ENCODE measurements at places on chromosomes 4 and X.

- DNase-seq: no peak
Observed at GRCh38 chr4:87697945-87698344, 47.9 kb downstream of the DMP1 start.

GRCh38 chr4:14046642-14047041, 419.1 kb upstream of the BOD1L1 start:
- no peak for DNase-seq

DNA sequence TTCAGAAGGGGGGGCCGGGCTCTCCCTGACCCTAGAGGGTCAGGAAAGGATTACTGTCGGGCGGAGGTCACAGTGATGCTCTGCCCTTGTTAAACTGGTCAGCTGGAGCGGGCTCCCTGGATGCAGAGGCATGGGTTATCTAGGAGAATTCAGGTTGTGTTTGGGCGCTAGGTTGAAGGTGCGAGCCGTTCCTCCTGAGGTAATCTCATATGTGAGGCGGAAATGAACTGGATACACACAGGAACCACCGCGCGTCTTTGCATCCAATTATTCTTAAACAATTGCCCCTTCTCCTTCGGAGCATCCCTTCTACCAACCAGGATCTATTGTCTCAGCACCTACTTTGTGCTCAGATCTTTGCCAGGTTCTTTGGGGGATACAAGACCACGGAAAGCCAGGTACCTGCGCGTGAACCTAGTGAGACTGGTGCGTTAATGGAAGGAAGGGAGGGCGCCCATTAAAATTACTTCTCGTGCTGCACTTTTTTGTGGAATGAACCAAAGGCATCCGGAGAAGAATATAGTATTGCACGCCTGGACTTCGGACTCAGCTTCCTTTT, 28.4 kb downstream of the HAND2 start:
- no peak for DNase-seq

DNA sequence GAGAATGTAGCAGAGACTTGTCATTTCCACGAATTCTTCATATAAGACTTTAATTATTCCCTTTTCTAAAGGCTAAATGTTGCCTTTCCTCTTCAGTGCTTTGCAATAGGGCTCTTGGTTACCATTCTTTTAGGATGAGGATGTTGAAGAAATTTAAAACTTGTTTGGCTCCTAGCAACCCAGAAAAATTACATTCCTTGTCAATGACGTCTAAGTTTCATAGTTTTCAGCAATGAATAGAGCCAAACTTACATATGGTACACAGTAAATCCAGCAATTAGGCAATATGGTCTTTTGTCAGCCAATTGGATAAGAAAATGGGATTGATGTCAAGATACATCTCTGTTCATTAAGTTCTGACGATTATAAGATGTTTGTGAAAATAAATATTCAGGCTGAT, 1639.6 kb upstream of the PCDH10 start:
- DNase-seq: no peak

GRCh38 chr4:135050086-135050717, 848.6 kb upstream of the PABPC4L start:
- no peak for DNase-seq

DNA sequence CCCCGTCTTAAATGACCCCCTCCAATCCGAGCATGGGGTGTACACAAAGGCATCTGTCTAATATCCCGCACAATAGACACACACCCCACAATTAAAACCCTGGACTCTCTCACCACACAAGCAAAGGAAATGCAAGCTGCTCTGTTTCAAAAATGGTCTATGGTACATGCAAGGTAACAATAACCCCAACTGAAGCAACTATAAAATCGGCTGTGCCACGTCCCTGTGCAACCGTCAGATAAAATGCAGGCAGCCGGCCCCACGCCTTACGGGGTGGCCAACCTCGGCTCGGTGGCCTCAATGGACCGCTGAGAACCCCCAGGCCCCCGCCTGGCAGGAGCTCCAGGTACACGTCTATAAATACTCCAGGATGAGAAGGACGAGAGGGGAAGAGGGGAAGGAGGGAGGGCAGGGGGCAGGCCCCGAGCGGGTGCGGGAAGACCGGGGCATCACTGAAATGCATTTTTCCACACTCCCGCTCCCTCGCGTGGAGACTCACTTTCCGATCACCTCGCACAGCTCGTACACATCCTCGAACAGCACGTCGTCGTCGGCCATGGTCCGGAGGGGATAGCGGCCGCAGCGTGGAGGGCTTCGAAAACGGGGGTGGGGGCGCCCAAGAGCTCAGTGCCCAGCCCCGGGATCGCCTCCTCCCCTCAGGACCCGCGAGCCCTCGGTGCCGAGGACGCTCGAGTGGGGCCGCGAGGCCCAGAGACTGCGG, 763 bp downstream of the CASK start:
- peak; percentile 1 for DNase-seq

GRCh38 chrX:147675819-147676218, 235.9 kb upstream of the FMR1 start:
- no peak for DNase-seq

GRCh38 chr4:90226734-90227133, 99.5 kb downstream of the CCSER1 start:
- DNase-seq: no peak

DNA sequence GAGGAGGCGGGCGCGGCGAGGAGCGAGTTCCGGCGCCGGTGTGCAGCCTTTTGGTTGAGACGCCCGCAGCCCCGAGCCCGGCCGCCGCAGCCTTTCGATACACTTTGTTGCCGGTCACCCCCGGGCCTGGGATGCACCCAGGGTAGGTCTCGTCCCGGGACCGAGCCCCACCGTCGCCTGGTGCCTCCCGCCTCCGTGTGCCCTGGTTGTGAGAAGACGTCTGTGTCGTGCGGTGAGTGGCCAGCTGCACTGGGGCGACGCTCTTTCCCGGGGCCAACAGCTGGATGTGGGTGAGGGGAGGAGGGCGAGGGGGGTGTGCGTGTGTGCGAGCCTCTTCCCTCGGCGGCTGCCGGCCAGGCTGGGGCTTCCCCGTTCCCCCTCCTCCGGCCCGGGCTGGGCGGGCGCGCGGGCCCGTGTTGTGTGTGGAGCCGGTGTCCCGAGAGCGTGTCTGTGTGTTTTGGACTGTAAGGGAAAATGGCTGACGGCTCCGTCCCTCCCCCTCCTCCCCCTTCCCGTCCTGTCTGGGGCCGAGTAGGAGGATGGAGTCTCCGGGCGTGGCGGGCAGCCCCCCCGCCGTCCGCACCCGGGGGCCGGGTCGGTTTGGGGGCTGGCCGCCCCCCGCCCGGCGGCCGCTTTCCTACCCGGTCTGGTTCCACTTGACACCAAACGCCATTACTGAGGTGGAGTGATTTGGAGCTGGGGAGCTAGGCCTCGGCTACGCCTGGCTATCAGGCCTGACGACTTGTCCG, 807 bp downstream of the USP9X start:
- DNase-seq: peak; percentile 8

GRCh38 chr4:123110685-123111084, 188.3 kb upstream of the NUDT6 start:
- DNase-seq: no peak

- no peak for DNase-seq
Observed at GRCh38 chr4:73723023-73723422, 17.3 kb upstream of the CXCL8 start.

DNA sequence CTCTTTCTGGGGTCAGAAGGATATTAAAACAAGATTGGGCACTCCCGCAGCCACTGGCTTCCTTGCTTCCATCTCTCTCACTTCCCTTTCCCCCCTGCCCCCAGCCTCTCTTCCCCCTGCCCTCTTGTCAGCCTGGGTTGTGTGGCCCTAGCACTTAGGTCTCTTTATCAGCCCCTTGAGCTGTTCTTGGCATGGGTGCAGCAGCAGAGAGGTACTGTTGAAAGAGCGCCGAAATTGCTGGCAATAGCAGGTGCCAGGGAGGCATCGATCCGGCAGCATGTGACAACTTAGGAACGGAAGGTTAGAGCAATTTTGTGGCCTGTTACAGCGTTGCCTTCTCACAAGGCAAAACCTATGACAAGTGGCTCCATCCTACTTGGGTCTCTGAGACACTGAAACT, 333.1 kb upstream of the IGFBP7 start:
- no peak for DNase-seq

DNA sequence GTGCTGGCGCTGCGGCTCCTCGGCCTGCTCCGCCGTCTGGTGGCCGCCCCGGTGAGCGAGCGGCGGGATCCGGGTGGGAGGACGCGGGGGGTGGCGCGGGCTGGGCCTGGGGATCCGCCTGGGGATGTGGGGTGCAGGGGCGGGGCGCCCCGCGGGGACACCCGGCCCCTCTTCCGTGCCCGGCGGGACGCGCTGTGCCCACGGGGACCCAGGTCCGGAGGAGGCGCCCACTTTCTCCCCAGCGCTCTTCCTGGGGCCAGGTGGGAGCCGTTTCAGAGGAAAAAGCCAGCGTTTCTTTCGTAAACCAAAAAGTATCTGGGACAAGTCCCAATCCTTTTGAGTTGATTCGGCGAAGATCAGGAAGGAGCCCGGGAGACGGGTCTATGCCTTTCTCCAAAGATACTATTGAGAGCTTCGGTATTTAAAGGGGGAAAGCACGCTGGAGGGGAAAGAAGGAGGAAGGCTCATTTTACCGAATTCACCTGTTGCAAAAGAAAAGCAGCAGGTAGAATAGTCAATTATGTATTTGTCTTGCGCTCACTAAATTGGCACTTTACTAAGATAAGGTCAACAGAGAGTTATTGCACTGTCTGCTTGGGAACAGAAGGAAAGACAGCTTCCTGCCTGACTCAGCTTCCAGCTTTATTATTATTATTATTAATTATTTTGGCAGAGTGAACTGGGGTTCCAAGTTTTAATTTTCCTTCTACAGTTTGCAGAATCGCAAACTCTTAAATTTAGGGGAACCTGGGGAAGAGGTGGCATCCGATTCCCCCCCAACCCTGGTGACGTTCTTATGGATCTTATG, 81.5 kb upstream of the CD99 start:
- no peak for DNase-seq

GRCh38 chrX:136687457-136687856, 39.5 kb downstream of the CD40LG start:
- DNase-seq: no peak

GRCh38 chr4:91057871-91058270, 930.7 kb downstream of the CCSER1 start:
- no peak for DNase-seq

DNA sequence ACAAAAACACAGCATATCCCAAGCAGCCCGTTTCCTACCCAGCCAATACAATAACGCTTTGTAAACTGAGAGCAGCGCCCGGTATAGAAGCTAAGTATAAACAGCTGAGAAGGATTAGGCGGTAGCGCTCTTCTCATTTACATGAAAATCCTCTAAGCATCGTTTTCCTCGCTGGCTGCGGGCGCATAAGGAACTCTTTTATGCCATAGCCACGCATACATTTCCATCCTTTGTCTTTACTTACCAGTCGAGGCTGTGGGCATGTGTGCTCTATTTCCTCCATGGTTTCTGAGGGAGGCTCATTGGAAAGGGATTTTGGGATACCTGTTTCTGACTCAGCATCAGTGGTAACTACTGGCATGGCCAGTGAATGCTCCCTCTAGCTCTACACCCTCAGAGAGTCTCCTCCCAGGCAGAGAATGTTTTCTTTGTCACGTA, 383 bp downstream of the PCYT1B start:
- no peak for DNase-seq

DNA sequence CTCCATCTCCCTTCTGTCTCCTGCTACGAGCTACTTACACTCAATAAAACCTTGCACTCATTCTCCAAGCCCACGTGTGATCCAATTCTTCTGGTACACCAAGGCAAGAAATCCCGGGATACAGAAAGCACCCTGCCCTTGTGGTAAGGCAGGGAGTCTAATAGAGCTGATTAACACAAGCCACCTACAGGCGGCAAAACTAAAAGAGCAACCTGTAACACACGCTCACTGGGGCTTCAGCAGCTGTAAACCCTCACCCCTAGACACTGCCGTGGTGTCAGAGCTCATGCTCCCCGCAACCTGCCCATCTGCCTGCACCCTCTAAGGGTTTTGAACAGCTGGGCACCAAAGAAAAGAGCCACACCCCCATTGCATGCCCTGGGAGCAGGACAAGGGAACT, 755.4 kb upstream of the HTR2C start:
- no peak for DNase-seq

- DNase-seq: no peak
Observed at GRCh38 chr4:47686294-47686872, 151.5 kb downstream of the CORIN start.

- no peak for DNase-seq
Observed at GRCh38 chr4:123603165-123603564, 206.6 kb downstream of the SPRY1 start.

DNA sequence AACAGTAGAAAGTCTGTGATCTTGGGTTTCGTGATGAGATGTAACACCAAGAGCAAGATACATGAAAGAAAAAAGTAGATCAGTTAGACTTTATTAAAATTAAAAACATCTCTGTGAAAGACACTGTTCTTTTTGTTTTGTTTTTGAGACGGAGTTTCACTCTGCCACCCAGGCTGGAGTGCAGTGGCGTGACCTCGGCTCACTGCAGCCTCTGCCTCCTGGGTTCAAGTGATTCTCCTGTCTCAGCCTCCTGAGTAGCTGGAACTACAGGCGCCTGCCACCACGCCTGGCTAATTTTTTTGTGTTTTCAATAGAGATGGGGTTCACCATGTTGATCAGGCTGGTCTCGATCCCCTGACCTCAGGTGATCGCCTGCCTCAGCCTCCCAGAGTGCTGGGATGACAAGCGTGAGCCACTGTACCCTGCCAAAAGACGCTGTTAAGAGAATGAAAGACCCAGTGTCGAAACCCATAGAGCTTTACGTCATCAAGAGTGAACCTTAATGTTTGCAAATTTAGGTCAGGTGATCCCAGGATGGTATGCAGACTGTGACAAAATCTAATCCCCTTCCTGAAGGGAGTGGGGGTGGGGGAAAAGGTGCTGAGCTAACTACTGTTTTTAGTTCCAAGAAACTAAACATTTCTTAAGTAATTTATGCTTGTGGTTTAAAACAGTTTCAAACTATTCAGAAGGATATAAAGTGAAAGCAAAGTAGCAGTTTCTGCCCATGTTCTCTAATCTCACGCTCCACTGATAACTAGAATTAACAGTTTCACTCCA, 8.0 kb downstream of the OFD1 start:
- DNase-seq: no peak

DNA sequence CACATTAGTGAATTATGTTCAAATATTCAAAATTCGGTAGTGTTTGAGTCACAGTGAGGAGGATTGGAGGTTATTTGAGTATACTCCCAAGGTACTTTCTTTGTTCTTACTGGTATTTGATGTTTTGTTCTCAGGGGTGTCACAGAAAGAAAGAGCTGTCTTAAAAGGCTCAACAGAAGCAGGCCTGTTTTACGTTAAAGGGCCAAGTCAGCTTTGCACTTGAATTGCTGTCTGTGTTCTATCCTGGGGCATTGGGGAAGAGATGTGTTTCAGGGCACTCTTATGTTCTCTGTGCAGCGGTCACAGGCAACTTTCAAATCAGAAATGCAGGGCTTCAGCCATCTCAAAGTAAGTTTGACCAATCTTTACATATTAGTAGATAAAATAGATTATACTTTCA, 1113.1 kb upstream of the LCORL start:
- DNase-seq: no peak
